ENCODE measurements at places on chromosomes 6 and 20.

DNA sequence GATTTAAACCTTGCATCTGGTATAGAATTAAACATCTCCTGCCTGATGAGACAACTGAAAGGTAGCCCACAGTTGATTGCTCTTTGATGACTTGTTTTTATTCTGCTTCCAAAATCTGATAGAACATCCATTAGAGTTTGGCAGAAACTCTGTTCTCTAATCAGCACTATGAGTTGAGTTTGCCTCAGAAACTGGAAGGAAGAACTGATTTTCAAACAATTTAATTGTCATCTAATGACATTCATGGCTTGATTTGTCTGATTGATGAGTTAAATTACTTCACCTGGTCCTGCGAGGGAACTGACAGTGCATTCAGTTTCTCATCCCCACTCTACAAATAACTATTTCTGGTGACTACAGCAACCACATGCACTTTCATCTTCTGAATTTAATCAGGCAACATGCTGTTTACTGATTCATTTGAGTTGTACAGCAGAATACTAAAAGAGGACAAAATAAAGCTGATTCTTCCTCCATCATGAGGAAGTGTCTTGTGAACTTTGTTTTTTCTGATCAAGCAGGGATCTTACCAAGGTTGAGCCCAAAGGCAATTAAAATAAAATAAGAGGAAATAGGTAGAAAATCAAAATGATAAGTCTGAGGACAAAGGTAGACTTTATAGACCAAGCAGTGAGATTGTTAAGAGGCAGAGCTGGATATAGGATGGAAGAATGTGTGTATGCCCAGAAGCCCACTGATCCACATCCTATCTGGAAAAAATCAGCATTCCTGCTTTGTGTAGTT lies 15.7 kb upstream of the MRAP2 start:
- no peak for DNase-seq

- DNase-seq = peak; percentile 73
These were observed 150.7 kb upstream of the SGK1 start for GRCh38 chr6:134468633-134469032.

- no peak for DNase-seq
These were observed 30.7 kb downstream of the PARD6B start for GRCh38 chr20:50762045-50762422.

GRCh38 chr6:9138936-9139335 lies 703.6 kb upstream of the SLC35B3 start:
- DNase-seq = peak; percentile 96

DNA sequence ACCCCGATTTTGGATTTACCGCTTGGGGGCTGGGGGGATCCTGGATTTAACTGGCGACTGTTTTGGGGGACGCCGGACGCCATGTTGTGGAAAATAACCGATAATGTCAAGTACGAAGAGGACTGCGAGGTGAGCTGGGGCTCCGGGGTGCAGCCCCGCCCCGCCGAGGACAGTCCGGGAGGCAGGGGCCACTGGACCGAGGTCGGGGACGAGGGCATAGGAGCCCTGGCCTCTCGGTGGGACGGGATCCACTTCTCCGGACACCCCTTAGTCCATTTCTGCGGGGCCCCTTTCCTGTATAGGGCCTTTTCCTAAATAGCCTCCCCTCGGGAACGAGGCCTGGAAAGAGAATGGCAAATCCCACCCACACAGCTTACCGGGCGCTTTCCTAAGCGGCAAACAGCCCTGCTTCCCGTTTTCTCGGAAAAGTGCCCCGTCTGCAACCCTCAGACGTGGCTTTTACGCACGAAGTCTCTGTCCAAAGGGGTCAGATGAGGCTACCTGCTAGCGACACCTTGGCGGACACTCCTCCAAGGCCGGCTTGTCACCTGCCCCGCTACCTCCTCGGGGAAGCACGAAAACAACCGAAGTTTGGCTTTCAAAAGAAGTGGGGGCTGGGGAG lies 469 bp downstream of the TFAP2C start:
- no peak for DNase-seq

DNA sequence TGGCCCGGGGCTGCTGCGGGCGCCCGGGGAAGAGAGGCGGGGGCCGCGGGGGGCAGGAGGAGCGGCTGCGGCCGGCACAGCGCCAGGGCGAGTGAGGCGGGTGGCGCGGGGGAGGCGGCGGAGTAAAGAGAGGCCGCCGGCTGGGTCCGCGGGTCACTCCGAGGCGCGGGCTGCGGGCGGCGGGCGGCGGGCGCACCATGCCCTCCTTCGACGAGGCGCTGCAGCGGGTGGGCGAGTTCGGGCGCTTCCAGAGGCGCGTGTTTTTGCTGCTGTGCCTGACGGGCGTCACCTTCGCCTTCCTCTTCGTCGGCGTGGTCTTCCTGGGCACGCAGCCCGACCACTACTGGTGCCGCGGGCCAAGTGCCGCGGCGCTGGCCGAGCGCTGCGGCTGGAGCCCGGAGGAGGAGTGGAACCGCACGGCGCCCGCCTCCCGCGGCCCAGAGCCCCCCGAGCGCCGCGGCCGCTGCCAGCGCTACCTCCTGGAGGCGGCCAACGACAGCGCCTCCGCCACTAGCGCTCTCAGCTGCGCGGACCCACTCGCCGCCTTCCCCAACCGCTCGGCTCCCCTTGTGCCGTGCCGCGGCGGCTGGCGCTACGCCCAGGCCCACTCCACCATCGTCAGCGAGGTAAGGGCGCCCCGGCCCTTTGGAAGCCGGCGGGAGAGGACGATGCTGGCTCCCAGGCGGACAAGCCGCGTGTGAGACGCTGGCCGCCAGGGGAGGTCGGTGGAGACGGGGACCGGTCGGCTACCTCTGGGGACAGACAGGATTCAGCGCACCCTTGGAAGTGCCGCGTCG lies at the start of gene SLC22A3:
SLC22A3 (plus strand) TSS at position 156 of the 797 bp plus-strand sequence; CDS start at position 198, 42 bp downstream.
- no peak for DNase-seq

DNA sequence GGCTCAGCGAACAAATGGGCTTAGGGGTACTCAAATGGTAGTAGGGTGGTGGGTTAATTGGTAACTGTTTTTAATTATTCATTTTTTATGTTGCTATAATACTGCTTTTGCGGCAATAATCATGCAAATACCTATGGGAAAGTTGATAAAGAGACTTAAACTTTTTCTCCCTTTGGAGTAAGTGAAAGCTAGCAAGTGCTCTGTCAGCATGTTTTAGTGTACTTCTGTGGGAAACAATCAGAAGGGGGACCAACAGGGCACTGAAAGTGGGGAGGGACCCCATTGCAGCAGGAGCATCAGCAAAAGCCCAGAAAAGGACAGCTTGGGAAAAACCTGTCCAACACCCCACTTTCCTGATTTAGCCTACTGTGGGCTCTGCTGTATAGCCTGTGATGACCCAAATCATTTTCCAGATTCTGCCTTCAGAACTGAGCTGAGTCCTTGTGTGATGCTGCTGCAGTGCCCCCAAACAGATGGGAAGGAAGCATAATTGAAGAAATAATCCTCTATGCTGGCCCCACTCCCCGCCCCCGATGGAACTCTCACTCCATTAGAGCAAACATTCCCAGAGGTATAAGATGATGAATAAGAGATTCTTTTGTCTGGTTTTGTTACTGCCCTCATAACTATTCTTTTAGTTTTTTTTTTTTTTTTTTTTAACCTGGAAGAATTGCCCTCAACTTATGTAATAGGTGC lies 322.8 kb downstream of the CD83 start:
- peak; percentile 63 for DNase-seq

GRCh38 chr6:158026054-158026900 lies 44.6 kb downstream of the SYNJ2 start:
- peak; percentile 97 for DNase-seq

- peak; percentile 45 for DNase-seq
These were observed 904.3 kb downstream of the PHF3 start for GRCh38 chr6:64539917-64540316.

DNA sequence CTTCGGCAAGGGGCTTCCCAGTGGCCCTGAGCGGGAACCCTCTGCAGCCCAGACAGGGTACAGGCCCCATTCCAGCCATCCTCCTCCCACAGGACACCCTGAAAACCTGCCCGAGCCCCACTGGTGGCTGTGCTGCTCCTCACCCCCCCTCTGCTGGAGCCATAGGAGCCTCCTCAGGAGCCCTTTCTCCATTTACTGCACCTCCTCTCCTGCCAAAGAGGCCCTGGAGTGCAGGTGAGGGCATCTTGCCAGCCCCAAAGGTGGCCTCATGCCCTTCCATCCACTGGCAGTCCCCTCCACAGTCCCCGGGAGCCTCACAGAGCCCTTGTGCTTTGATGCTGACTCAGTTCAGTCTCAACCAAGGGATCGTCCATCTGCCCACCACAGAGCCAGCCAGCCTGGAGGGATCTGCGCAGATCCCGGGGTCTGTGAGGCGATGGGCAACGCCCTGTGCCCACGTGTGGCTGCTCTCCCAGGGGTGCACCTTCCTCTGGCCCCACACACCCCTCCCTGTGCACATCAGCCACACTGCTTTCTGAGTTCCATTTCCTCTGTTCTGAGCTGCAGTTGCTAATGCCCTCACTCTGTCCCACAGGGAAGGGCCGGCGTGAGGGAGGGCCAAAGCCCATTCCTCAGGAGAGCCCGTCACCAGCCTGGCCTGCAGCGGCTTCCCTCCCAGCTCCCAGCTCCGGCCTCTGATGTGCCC lies 228.5 kb downstream of the DLL1 start:
- DNase-seq = no peak

DNA sequence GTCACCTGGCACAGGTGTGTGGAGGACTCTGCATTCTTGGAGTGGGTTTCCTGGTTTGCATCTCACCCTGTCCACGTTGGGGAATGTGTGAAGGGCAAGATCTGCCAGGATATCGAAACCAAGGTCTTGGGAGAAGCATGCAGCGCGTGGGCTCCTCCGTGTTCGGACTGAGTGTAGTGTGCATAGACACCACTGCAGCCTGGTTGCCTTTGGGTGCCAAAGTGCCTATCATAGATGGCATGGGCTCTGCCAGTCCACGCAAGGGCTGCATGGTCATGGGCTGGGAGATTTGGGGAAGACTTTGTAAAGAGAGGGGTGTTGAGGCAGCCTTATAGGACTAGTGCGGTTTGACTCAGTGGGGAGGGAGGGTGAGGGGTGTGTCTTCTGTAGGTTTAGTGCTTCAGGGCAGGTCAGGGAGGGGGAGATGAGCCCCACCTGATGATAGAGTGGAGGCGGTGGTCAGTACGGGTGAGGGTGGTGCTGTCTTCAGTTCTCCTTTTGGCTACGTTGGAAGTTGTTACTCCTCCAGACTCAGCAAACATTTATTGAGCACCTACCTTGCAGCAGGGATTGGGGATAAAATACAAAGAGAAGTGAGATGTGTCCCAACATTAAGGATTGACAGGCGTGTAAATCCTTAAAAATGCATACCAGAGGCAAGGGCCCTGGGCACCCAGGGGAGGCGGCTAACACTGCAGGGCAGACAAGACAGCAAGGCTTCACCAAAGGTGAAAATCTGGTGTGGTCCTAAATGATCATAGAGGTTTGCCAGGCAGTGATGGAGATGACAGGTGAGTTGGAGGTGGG lies 28.3 kb downstream of the DUSP22 start:
- no peak for DNase-seq

GRCh38 chr6:19837511-19838441 lies 606 bp downstream of the ID4 start:
- peak; percentile 83 for DNase-seq

GRCh38 chr6:92559611-92560010 lies 859.7 kb downstream of the EPHA7 start:
- peak; percentile 12 for DNase-seq

DNA sequence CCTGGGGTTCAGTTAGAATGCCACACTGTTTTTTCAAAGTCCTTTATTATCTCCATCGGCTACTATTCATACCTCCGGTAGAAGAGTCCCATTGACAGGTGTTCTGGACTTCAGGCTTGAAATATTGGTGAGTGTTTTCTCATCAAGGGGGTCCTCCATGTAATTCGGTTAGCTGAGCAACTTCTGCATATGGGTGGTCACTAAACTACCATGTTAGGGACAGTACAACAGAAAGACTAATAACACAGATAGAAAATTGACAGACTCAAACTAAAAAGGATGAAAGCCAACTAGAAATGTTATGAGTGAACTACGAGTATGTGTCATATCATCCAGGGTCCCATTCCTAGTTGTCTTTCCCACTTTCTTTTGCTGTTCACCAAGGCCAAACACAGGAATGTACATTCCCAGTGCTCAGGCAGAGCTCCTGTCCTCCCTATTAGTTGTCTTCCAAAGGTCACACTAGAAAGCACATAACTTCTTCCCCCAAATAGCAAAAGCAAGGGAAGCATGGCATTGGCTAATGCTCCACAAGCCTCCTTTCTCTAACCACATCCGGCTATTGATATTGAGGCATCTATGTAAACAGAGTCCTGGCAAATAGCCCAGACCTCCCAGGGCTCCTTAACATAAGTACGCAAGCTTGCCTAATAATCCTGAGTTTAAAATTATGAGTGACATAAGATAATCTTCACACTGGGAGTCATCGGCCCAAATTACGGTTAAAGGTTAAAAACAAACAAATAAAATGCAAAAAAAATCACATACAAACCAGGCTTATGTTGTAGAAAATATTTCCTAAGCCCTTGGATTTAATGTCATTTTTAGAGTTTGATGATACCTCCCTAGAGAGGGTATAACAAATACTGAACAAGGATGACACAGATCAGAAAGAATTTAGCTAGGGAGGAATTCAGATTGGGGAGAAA lies 13.2 kb downstream of the CCN2 start:
- DNase-seq = peak; percentile 11

GRCh38 chr6:99189823-99190721 lies 159.4 kb downstream of the FAXC start:
- peak; percentile 43 for DNase-seq

DNA sequence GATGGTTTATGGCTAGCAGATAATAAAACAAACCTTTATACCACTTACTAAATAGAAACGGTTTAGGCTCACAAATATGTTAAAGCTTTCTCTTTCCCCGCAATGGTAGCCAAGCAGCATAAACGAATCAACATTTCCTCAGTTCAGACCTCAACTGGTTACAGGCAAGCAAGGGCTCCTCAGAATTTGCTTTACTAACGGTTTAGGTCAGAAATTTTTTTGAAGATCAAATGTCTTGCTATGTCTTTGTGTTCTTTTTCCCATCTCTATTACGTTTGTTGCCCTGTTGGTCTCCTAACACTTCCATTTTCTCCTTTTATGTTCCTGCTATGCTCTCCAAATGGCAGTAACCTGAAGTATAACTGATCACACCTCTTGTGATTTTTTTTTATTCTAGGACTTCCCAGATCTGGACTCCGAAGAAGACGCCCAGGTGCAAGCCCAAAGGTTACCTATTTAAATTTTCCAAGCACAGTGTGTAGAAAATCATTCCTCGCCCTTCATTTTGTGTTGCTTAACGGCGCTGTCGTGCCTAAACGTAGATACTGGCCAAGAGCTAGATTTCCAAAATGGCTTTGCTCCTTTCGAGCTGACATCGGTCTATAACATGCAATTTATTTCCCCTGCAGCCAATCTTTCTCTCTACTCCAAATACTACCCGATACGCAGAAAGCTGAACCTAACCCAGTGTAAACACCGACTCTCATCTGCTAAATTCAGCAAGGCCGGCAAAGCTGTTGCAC lies 717 bp upstream of the ASF1A start:
- DNase-seq = peak; percentile 93

DNA sequence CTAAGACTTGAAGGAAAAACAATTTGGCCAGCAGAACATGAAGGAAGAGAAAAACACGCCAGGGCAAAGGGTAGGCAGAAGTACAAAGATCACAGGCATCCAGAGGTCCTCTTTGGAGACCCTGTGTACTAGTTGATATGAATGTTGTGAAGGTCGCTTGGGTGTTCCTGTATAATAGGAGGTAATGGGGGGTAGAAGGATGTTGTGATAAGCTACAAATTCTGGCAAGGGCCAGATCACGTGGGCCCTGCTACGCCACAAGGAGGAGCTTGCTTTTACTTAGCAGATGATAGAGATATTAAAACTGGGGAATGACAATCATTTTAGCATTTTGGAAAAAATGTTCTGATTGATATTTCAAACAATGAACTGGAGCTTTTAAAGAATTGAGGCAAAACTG lies 878 bp upstream of the HLA-DMA start:
- no peak for DNase-seq

- DNase-seq = peak; percentile 44
These were observed 550 bp downstream of the PLAGL2 start for GRCh38 chr20:32206760-32207625.

Measured in NCI-H69 (cell line).